ENCODE measurements at places on chromosomes 5 and 9. TPM values are rescaled to one million over a fixed set of nuclear protein-coding genes. Genes with fewer than 3 reads are reported as not detected.
A peak's percentile ranks its signal among the peaks of the same experiment; 100 is the strongest.

GRCh38 chr5:81209386-81209785 lies 23.7 kb upstream of the CKMT2 start:
- no peak for DNase-seq

GRCh38 chr9:82128011-82128696 lies 139.6 kb downstream of the SPATA31D1 start:
- peak; percentile 41 for DNase-seq

DNA sequence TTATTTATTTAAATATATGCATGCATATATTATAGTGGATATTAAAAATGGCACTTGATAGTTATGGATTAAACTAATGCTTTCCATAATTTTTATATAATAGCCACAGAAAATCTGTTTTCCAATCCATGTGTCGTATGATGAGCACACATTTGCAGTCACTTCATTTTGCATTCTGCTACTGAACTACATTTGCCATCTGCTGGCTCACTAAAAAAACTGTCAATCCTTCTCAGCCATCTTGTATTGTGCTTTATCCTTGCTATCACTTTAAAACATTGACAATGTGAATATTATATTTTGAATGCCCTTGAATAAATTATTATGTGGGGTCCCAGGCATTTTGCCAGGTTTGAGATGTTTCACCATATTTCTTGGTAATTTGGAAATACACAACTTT lies 586.6 kb downstream of the DNAH5 start:
- no peak for DNase-seq

- DNase-seq, result no peak
These were observed 507.7 kb upstream of the PTGER4 start for GRCh38 chr5:40171971-40172370.

Gene TRPM6
- 0.74 TPM for total RNA-seq

DNA sequence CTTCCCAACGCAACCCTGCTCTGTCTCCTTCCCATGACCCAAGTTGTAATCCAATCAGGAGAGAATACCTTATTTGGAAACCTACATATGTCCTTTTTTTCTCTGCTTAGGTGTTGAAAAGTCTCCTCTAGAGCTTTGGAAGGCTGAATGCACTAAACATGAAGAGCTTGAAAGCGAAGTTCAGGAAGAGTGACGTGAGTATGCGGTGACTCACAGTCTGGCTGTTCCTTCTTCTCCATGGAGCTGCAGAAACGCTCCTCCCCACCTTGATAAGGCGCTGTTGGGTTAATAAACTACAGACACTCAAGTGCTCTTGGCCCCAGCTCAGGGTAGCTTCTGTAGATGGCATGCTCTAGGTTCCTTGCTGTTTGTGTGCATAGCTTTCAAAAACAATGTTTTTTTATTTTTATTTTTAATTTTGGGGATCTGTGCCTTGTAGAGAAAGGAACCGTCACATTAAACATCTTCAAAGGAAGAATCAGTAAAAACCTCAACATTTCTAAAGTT lies 30.7 kb downstream of the RAI14 start:
- DNase-seq, result peak; percentile 77

DNA sequence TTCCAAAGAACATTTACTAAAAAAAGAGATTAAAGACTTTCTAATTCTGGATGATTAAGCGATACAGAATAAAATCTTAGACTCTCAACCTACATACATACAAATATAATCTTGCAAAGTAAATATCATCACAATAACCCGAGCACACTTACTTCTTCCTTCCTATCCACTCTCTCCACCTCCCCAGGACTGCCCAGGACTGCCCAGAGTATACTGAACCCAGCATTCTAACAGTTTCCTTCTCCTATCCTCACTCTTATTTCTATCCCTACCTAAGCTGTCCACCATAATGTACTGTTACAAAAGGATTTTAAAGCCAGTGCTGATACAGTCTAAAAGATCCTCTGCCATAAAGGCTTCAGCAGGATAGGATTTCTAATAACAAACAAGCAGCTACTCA lies 413.3 kb upstream of the POU5F2 start:
- no peak for DNase-seq

Gene FAM163B
- total RNA-seq, result 0.51 TPM

DNA sequence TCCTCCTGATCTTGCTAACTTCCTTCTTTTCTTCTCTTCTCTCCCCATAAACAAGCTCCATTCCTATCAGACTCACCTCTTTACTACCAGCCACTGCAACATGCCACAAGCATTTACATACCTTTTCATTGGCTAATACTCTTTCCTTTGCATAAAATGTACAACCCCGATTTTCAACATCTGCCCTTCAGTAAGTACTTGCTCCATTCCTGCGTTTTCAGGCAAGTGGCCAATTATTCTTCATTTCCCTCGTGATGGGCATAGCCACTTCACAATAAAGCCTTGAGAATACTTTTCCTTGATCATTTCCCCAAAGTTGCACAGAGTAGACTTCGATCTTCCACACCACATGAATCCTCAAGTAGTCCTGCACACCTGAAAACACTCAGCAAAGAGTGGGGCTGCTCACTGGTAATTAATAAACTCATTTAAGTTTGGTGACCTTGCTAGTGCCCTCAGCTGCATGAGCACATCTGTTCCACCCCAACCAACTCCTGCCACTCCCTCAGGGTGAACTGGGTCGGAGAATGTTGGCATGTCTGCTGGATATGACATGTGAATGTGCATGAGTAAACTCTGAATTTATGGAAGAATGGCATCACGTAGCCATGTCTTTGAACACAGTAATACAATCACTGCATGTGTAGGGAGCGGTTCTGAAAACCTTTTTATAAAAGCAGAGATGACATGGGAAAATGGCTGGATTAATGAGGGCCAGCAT lies 535.8 kb downstream of the SEMA5A start:
- DNase-seq, result no peak

DNA sequence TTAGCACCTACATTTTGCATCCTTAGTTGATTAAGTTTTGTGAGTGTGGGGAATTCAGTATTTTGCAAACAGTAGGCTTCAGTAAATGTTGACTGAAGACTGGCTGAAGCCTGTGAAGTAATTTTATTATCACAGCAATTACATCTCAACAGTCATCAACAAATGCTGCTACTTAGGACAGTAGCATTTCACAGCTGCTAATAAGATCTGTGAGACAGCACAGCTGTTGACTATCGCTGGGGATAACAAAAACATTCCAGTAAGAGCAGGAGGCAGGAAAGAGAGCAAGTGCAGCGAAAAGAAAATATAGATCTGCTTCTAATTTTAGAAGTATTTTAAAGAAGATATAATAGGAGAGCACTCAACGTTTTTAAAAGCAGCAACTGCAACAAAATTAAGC lies 117.3 kb upstream of the FGF10 start:
- no peak for DNase-seq

DNA sequence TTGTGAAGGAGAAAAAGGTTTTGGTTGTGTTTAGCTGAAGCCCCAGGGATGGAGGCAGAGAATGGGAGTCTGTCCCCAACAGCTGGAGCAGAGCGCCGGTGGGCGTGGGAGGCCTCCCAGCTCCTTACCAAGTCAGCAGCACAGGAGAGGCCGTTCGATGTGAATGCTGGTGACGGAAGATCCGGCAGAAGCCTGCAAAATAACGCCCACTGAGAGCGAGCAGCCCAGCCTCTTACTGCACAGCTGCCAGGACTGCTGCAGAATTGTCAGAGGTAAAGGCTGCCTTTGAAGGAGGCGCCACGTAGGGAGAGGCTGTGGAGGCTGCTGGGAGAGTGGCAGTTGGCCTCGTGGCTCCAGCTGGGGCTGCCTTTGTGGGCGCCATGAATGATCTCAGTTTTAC lies 26.2 kb downstream of the ANGPTL2 start:
- no peak for DNase-seq

Gene SLC22A5
- 12.7 TPM for total RNA-seq

GRCh38 chr9:37422289-37423104 lies at the start of gene GRHPR:
TSS of gene GRHPR (plus strand) at chr9:37422696. CDS start at chr9:37422751, 55 bp downstream.
- peak; percentile 85 for DNase-seq

- peak; percentile 25 for DNase-seq
These were observed 113.2 kb upstream of the SNX2 start for GRCh38 chr5:122661496-122662180.

Gene PCDHGA10
- total RNA-seq, result 12.9 TPM

Gene KIF4B
- total RNA-seq, result not detected

Gene TLR4
- total RNA-seq, result 32.7 TPM

Gene PRDM12
- 0.09 TPM for total RNA-seq

DNA sequence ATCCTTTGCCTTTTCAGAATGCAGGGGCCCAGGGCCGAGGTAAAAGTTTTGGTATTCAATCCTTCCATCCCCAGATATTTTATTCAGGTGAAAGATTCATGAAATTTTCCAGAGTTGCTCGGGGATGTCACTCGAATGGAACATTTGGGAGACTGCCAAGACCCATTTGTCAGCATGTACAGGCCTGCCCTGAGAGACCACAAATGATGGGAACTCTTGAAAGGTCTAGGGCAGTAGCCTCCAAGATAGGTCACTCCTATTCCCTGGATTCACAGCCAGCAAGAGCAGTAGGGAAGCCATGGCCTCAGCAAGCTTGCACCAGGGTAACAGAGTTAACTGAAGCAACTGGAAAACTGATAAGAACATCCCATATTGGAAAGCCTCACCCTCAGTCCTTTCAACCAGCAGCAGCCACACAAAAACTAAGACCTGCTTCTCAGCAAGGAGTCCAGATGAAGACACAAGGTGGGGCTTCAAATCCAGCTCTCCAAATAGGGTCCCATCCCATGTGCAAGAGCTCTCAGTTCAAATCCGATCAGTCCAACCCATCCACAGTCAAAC lies 12.5 kb downstream of the CARD6 start:
- no peak for DNase-seq

DNA sequence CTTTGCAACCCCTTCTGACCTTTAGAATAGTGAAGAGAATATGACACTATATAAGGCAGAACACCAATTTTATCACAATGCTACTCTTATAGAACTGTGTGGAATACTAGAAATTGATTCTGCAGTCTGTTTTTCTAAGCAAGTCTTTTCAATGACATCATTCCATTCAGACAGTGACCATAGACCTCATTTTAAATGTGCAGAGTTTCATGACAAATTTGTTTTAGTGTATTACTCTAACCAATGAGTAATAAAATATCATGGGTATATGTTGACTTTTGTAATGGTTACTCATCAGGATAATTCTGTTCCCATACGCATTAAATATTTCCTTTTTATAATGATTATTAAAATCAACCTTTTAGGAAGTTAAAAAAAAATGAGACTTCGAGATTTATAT lies 219.9 kb downstream of the COX7C start:
- no peak for DNase-seq

GRCh38 chr5:463952-464351 lies 21.0 kb downstream of the EXOC3 start:
- no peak for DNase-seq

DNA sequence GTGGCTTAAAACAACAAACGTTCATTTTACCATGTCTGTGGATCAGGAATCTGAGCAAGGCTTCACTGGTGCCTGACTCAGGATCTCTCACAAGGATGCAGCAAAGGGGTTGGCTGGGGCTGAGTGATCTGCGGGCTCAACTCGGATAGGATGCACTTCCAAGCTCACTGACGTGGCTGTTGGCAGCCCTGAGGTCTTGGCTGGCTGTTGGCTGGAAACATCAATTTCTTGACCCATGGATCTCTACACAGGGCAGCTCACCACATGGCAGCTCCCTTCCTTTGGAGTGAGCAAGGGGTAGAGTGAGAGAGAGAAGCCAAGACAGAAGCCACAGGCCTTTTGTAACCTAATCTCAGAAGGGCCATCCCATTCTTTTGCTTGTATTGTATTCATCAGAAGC lies 202.1 kb downstream of the NXNL2 start:
- DNase-seq, result no peak

Gene FAM151B
- 2.5 TPM for total RNA-seq

DNA sequence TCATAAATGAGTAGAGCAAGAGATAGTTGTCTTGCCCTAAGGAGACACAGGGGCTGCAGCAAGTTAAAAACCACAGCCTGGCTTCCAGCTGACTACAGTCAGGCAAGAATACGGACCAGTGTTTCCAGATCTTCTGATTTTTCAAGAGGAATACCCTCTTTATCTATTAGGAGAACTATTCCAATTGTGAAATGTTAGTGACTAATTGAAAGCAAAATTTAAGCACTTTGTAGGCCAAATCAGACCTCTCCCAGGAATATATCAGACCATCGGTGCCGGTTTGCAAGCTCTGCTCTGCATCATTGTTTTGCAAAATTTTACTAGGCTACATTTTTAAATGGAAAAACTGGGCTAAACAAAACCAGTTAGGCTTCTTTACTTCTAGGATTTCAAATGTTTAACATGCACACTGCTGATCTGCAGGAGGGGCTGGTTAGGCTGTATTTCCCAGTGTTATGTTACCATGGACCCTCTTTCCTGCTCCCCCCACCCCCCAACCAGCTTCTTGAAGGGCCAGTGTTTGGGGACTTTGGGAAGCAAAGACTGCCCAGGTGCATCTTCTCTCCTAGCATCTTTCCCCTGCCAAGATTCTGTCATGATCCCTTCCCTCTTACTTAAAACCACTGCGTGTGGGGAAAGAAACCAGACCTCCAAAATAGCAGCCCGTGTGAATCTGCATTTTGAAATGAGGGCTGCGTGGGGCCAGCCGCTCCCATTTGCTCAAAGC lies 1.1 kb upstream of the ARSI start:
- DNase-seq, result peak; percentile 100

Gene CWC27
- total RNA-seq, result 17.1 TPM

DNA sequence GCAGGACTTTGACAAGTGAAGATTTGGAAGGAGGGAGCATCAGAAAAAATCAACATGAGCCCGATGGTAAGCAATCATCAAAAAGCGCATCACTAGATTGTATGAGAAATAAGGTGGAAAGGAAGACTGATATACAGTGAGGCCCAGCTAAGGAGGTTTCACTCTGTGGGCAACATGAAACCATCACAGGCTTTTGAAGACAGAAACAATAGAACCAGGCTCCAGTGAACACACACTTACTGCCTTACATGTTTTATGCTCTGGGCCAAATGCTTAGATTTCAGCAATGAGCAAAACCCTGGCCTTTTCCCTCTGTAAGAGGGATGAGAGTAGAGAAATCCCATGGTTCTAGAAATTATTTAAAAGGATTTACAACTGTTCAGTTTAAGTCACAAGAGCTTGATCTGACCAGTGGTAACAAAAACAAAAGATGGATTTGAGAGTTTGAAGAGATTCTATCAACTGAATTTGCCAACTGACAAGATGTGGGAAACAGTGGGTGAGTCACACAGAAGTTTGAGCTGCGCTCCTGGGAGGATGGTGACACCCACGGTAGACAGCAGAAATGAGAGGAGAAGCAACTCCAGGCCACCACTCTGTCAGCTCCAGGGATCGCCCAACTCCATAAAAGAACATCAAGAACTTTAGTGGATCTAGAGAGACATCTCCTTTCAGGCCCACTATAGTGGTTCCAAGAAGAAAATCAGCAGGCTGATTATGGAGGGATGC lies 261.8 kb downstream of the MCTP1 start:
- no peak for DNase-seq

DNA sequence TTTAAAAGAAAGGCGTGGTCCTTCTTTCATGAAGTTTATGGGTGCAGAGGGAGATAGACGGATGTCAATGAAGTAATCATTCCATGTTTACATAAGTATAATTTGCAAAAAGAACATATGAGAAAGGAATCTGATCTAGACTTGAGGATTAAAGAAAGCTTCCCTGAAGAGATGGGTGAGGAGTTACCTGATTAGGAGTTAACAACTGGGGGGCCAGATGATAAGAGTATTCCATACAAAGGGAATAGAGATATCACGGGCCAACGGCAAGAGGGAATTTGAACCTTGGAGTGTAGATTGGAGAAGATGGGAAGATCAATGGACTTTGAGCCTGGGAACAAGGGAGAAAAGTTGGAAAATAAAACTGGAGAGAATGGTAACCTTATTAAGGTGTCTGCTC lies 1959.9 kb upstream of the WWC1 start:
- no peak for DNase-seq
